CD4-positive, alpha-beta T cell treated with Interleukin-1 beta for 1 hour (primary cell): ENCODE measurements at places on chromosomes 13 and 19.

- DNase-seq, result no peak
Measured at GRCh38 chr13:47087841-47088240, 191.0 kb upstream of the HTR2A start.

GRCh38 chr19:32750441-32751055 lies 31.0 kb downstream of the TDRD12 start:
- no peak for DNase-seq

DNA sequence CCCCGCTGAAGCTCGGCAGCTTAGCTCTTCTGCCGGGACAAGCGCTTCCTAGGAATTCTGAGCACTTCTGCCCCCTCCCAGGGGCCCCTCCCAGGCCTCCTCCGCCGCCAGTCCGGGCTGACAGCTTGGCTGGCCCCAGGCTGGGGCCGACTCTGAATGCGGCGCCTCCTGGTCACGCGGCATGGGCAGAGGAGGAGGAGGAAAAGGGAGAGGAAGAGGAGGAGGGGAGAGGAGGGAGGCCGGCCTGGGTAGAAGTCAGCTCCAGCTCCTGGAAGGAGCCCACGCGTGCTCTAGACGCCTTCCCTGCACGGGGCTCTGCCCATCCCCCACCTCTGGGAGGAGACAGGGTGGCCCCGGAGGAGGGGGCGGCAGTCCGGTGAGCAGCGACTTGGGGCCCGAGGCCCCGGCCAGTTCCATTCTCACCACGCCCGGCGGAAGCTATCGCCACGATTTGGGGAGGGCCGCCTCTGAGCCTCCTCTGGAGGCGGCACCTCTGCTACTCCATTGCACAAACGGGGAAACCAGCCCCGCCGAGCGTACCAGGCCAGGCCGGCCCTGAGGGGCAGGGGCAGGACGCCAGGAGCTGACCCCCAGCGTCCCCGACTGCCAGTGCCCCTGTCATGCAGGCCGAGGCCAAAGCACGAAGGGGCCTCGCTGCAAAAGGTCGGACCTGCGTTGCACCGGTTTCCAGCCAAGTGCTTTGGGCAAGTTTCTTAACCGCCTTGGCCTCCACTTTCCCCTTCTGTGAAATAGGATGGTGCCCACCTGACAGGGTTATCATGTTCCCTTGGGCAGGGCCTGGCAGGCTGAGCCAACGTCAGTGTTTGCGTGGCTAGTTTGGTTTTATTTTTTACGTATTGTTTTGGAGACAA lies 31.6 kb downstream of the CCNE1 start:
- peak; percentile 15 for DNase-seq

GRCh38 chr13:41859565-41859964 lies 101.3 kb downstream of the VWA8 start:
- no peak for DNase-seq

DNA sequence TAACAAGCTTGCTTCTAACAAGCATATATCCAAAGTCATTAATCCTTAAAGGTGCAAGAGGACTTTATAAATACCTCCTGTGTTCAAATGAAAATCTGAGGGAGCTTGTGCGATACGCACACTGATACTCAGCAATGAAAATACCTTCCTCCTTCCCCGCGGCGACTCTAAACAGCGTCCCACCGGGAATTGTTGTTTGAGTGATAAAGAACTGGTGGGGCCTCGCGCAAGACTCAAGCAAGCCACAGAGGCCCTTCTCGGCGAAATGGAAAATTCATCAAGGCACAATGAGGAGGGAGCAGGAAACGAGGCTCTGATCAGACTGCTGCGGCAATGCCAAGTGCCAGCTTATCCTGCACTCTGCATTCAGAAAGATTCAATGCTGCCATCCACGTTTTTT lies 126.7 kb downstream of the ABCC4 start:
- no peak for DNase-seq

DNA sequence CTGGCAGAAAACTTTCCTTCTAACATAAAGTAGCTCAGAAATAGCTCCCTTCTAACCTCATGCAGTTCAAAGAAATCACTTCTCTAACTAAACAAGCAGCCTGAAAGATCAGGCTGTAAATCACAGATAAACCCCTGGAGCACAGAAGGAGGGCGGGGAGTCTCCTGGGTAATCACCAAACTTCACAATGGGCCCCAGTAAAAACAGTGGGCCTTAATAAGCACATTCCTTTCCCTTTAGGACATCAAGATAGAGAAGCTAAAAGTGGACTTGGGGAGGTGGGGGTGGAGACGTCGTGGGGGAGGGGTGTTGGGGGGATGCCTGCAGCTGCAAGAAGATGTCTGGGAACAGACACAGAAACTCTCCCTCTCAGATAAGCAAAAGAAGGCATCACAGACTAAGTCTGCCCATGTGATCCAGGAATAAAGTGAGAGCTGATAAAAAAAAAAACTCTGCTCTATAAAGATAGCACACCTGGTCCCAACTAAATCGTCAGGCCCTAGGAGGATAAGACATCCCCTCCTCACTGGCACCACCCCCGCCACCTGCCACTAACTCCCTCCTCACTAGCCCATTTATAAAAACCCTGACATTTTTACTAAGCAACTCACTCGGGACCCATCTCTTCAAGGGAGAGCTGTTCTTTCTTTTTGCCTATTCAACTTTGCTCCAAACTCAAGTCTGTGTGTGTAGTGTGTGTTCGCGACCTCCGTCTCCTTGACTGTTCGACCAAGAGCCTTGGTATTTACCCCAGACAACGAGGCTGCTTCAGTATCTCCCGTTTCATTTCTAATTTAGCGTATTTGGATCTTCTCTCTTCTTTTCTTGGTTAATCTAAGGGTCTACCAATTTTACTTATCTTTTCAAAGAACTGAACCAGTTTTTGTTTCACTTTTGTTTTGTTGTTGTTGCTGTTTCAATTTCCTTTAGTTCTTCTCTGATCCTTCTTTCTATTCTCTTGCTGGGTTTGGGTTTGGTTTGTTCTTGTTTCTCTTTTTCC lies 31.7 kb downstream of the DNAJC15 start:
- DNase-seq, result peak; percentile 12

GRCh38 chr19:4908360-4908759 lies 941 bp upstream of the UHRF1 start:
- DNase-seq, result no peak

DNA sequence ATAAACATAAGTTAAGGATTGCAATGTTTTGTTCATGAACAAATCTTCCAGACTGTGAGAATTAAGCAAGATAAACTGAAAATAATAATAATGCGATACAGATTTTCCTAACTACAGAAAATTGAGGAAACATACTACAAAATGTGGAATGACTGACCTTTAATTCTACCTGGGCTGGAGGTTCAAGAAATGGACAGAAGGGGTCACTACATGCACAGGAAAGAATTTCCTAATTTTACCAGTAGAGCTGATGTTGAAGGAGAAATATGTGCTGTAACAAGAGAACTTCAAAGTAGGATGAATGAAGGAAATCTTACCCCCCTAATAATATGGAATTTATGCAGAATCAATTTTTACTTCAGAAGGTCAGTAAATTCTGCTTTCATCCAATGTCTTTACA lies 62.3 kb downstream of the ZNF627 start:
- no peak for DNase-seq

DNA sequence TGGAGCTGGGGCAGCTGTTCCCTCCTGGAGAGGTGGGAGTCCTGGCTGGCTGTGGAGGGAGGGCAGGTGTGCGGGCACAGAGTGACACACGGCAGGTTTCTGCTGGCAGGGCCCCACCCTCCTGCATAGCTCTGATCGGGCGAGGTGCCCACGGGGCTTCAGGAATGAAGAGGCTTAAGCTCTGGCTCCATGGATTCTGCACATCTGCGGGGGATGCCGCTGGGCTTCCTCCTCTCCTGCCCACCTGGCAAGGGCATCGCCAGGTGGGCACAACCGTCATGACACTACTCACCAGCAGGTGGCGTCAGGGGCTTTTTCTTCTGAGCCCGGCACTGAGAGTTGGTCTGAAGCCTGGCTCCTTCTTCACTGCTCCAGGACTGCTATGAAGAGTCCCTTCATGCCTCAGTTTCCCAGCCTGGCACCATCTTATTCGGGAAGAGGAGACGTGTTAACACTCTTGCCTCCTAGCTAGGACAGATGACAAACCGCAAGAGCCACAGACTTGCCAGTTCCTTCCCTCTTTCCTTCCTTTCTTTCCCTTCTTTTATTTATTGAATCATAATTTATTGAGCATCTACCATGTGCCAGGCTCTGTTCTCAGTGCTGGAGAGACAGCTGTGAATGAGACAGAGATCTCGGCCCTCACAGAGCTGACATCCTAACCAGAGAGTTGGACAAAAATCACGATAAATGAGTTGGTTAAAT lies 15.2 kb upstream of the PAK4 start:
- peak; percentile 71 for DNase-seq

- peak; percentile 11 for DNase-seq
Measured at GRCh38 chr13:80444240-80445015, 103.5 kb upstream of the SPRY2 start.

- DNase-seq, result no peak
Measured at GRCh38 chr13:109408591-109409382, 377.6 kb downstream of the IRS2 start.

GRCh38 chr13:81406022-81406421 lies 1065.1 kb upstream of the SPRY2 start:
- DNase-seq, result no peak

DNA sequence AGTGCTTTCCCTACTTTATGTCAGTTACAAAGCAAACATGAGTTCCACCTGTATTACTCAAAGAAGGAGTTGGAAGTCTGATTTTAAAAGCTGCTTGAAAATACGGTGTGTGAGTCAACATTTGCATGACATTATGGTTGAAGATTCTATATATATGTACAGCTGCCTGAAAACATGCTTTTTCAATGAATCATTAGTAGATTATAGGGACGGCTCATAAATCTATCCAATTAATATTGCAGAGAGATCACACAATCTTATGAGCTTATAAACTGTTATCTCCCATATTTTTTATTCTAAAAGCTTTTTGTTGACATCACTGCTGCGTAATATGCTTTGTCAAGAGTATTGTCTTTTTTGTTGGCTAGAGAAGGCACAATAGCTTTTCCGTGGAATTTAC lies 873.8 kb downstream of the SLITRK6 start:
- no peak for DNase-seq

GRCh38 chr19:34962687-34963572 lies 1.1 kb downstream of the ZNF792 start:
- DNase-seq, result no peak

DNA sequence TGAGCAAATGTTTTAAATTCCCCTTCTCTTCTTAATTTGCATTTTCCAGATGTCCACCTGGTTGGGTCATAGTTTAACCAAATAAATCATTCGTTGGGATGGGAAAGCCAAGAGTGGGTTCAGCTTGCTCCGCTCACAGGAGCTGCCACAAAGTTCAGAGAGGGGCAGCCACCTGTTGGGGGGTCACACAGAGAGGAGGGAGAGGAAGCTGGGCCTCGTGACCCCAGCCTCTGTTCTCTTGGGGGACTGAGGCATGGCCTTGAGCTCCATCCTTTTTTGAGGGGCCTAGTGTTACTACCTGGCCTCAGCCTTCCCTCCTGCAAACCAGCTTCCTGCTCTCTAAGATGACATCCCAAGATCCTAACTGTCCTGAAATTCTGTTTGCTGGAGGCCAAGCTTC lies 2.5 kb downstream of the MEF2B start:
- no peak for DNase-seq

- DNase-seq, result no peak
Measured at GRCh38 chr13:96671073-96671472, 323.2 kb downstream of the OXGR1 start.

DNA sequence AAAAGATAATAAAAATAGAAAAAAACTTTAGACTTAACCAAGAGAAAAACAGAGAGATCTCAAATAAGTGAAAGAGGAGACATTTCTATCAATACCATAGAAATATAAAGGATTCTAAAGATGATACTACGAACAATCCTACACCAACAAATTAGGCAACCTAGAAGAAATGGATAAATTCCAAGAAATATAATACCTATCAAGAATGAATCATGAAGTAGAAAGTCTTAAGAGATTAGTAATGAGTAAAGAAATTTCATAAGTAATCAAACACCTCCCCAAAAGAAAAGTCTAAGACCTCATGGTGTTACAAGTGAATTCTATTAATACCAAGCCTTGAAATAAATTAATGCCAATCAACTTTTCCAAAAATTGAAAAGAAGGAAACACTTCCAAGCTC lies 1584.5 kb upstream of the MIR17HG start:
- DNase-seq, result no peak

DNA sequence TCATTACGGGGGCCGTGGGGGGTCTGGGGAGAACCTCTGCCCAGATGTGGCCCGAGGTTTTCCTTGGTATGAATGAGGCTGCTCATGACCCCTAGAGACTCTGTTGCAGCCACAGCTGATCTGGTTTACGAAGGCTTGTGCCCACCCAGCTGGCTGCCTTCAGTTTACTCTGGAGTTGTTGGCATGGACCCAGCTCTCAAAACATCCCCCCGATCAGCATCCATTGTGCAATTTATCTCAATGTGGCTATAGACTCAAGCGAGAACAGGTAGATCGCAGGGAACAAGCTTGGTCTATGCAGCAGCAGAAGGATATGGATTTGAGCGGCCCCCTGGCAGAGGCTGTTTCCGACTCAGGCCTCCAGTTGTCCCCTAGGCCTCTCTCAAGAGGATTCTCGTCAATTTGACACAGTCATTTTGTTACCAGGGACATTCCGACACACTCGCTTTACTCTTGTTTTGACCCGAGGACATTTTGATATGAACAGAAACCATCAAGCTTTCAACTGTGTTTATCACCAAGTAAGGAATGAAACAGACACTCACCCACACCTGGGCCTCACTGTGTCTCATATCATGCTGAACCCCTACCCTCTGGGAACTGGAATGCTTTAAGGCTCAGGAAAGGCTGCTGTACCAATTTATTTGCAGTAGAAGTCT lies 161.5 kb downstream of the KATNAL1 start:
- no peak for DNase-seq

DNA sequence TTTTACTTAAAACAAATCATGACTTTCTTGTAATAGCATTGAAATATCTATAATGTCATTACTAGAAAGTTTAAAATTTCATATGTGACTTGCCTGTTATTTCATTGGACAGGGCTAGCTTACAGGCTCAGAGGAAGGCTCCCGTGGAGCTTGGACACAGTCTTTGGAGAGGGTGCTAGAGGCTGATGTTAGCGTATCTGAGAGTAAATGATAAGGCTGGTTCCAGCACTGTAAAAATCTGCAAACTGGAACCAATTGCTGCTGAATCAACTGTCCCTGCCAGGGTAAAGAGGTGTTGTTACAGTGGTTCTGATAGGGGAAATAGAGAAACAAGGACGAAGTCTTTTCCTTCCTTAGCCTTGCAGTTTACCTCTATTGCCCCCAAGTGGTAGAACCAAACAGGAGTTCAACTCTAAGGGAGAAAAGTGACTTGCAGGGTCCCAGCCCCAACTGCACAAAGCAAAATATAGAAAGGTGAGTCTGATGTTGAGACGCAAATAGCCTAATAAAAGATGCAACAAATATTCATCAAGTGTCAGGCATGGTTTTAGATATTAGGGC lies 901.7 kb downstream of the DIAPH3 start:
- no peak for DNase-seq

DNA sequence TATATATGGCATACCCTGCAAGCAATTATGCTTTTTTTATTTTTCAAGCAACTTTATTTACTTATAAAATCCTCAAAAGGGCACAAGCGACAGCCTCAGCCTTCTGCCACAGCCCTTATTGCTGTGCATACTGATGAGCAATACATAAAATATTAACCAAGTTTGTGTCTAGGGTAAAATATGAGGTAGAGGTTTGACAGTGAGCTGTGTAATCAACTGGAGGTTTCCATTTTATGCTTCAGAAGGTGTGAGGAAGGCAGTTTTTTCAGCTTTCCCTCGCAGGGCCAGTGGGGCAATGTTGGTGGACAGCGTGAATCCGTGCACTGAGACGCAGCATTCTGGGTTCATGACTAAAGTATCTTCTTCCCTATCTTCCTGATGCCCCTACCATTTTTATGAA lies 310.4 kb downstream of the IRS2 start:
- DNase-seq, result no peak

GRCh38 chr13:107649079-107649478 lies 566.3 kb downstream of the LIG4 start:
- no peak for DNase-seq
